ENCODE measurements at places on chromosomes 13 and 19.

DNA sequence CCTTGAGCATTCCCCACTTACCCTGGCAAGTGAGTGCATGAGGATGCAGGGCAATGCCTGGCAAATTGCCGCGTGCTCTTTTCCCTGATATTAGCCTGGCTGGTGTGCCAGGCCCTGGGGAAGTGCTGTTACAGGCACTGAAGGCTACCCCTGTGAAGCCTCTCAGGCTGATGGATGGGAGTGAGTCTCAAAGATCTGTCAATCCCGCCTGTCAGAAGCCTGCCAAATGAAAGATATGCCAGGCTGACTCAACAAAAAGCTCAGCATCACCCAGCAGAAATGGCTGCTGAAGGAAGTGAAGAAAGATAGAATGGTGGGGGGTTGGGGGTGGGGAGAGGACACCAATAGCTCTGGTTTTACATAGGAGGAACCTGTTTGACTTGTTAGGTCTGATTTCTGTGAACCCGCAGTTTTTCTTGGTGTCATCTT, 112.1 kb downstream of the LACC1 start:
- DNase-seq: no peak

- peak; percentile 14 for DNase-seq
These were observed 603 bp downstream of the GPALPP1 start for GRCh38 chr13:44989941-44990340.

- DNase-seq: no peak
These were observed 356.5 kb upstream of the SLITRK6 start for GRCh38 chr13:86155756-86156155.

DNA sequence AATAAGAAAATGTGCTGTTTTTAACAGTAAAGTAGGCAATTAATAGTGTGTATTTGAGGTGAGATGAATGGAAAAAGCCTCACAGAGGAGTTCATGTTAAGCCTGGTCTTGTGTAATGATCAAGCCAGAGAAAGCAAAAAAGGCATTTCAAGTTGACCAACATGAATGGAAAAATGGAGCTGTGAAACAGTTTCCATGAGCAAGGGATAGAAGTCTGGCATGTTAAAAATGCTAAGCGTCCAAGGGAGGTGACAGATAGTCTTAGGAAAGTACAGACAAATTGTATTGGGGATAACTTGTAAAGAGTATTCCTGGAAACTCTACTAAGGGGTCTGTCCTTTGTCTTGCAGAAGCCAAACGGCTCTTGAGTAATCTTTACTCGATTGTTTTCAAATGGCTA, 506.8 kb upstream of the ATXN8OS start:
- no peak for DNase-seq

DNA sequence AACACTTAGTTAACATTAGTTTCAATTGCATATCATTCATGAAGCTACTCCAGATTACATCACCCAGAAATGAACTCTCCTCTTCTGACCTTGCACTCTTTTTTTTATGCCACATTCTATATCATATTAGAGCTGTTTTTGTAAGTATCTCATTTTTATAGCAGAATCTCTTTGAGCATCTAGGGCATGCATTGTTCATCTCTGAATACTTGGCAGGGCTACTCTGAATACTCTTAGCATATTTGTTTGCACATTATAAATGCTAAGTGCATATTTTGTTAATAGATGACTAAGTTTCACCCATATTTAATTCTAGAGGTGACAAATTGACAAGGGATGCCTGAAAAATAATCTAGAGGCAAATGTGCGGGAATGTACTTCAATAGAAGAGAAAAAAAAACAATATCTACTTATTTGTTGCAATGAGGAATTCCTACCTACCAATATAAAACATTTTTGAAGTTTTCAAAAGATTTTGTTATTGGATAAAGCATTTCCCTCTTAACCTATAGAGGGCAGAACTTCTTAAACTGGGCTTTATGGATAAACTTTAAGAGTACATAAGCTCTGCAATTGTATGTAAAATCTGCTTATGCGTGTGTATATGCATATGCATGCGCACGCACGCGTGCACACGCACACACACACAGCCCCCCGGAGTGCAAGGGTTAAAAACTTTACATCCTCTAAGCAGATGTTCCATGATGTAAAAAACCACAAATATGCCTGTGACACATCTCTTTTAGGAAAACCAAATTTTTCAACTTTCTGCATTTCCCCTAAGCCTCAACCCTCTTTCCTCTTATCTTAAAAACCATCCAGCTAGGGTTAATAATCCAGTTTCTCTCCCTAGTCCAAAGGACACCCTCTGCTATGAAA, 73.0 kb upstream of the OXGR1 start:
- DNase-seq: no peak

DNA sequence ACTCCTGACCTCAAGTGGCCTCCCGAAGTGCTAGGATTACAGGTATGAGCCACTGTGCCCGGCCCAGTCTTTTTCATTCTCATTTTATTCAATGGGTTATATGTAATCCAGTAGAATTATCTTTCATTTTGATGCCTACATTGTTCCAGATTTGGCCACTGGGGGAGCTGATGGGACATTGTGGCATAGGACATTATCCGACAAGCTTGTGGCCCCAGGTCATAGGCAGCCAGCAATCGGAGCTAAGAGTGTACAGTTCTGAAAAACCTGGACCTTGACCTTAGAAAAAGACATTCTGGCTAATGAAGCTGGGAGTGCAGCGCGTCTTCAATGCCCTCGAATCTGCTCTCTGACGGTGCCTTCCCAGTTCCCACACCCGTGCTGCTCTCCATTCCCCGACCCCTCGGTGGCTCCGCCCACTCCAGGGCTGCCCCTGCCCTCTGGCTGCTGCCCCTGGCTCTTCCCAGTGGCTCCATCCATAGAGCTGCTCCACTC, 108.7 kb downstream of the TEX29 start:
- DNase-seq: peak; percentile 29

DNA sequence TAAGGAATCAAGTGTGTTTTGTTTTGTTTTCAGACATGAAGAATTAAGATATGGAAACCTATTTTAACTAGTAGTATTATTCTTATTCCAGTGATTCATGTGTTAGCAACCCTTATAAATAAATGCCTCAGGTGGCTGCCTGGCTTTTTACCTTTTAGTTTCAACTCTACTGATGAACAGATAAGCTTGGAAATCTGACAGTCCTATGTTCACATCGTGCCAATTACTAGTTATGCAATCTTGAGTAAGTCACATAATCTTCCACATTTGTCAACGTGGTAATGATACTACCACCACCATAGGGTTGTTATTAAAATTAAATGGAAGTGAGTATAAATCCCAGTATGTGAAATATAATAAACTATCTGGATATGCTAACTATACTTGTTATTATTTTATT, 64.3 kb downstream of the TBC1D4 start:
- DNase-seq: no peak

DNA sequence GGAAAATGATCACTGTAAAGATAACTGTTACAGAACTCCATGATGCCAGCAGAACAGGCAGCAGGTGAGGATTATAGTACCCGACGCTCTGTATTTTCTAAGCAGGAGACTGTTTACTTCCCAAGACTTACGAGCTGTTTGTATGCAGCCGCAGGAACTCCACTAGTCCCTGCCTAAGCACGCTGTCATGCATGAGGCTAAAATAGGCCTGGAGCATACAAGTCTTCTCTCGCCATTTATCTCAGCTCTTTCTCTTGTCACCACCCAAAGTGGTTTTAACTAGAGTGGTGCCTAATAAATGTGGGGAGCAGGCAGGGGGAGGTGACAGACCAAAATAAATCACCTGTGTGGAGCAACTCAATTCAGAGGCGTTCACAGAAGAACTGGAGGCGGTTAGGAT, 175.8 kb downstream of the TDRD3 start:
- no peak for DNase-seq

DNA sequence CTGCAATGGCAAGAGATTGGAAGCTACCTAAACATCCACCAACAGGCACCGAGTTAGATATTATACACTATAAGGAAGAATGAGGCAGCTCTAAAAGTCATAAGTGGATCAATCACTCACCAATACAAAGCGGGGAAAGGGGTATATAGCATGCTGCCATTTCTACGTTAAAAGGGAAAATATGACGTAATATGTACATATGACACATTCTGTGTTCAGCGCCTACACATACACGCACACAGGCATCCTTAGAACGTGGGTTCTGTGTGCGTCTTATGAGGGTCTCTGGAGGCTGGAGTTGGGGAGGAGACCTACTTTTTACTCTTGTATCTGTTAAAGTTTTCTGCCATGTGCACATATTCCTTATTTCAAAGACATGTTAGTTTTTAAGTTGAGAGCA, 5.9 kb downstream of the IL17D start:
- DNase-seq: no peak

GRCh38 chr19:50486823-50487515, 10.3 kb upstream of the GARIN5A start:
- peak; percentile 71 for DNase-seq

GRCh38 chr13:89380101-89380500, 1708.9 kb downstream of the SLITRK5 start:
- DNase-seq: peak; percentile 4

GRCh38 chr13:49214917-49215376, 5.2 kb upstream of the MLNR start:
- peak; percentile 71 for DNase-seq

DNA sequence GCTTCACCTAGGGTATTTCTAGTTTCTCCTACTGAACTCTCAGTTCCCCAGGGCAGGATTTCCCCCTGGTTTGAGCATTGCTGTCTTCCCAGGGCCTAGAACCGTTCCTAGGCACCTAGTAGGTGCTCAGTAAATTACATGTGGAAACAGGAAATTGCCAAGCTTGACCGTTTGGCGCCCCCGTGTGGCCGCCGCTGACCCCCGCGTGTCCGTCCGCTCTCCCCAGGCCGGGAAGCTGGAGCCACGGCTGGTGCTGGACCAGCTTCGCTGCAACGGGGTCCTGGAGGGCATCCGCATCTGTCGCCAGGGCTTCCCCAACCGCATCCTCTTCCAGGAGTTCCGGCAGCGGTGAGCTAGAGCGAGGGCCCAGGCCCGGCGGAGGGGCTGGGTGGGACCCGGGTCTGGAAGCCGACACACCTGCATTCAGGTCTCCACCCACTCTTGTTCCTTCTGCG, 55.5 kb downstream of the MYH14 start:
- peak; percentile 54 for DNase-seq

DNA sequence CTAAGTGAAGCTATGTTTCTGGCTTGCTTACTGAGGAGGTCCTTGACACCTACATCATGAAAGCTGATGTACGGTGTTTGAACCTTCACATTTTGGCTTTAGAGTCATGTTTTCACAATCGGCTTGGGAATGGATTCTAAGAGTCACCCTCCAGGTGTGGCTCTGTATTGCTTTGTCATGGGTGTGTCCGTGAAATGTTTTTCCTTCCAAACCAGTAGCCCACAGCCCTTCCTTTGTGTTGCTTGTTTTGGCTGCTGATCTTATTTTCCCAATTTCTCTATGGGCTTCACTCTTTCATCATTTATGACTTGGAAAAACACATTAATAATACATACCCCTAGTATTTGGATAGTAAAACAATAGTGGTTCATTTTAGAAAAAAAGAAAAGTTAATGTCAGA, 240.6 kb downstream of the GGACT start:
- no peak for DNase-seq

DNA sequence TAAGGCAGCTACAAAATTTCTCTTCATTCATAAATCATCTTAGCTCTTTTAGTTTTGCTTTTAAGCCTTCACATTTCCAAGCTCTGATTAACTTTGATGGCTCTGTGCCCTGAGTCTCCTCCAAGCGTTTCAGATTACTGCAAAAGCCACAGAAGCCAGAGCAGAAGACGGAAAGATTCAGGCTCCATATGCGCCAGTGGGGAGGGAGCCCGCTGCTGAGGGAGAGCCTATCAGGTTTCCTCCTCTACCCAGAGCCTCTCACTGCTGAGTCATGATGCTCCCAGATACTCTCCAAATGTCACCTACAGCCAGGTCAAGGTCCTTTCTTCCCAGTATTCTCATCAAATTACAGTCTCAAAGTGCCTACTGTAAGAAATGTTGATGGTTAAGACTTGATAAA, 193.6 kb downstream of the RAP2A start:
- no peak for DNase-seq

GRCh38 chr13:74651121-74651520, 516.9 kb upstream of the KLF12 start:
- DNase-seq: no peak

- DNase-seq: peak; percentile 59
These were observed 7.7 kb downstream of the N4BP2L2 start for GRCh38 chr13:32530841-32531253.

- DNase-seq: no peak
These were observed 232.9 kb upstream of the SLC10A2 start for GRCh38 chr13:103299079-103299478.

- no peak for DNase-seq
These were observed 1.2 kb downstream of the MED26 start for GRCh38 chr19:16626796-16627192.

DNA sequence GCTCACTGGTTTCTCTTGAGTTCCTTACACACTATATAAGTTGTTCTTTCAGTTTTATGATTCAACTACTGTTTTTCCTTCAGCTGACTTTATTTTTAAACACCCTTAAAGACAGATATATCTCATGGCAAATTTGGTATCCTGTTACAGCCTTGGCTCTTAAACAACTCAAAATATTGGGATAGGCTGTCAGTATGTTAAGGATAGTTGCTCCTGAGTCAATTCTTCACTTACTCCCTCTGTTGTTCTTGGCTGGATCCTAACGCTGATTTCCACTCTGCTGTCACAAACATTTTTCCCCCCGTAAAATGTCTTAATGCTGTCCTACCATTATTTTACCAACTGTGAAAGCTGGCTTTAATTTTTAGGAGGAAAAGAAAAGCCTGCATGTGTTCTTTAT, 1.2 kb downstream of the KCNRG start:
- no peak for DNase-seq

DNA sequence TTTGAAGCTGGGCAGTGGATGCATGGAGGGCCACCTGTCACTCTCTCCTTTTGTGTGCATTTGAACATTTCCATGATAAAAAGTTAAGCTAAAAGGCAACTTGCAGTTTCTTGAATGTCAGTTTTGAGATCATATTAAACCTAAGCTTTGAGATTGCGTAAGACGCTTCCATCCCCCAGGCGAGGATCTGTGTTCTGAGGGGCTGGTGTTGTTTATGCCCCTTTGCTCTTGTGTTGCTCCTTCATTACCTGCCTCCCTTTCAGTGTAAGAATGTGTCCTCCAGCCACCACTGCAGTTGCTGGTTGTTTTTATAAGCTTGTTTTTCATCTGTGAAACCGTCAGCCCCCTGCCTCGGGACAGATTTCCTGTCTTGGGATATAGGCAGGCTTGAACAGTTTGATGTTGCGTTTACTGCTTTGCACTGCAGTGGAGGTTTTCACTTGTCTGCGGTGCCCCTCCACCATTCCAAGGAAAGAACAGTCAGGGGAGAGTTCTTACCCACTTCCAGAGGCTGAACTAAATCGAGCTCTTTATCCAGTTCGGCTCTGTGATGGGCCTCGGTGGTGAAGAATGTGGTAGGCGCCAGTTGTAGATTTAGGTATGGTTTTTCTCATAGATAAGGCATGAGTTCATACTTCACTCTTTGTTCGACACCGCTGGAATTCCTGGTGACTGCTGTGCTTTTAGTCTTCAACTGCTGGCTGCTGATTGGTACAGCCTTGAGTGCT, 96.8 kb downstream of the ARHGEF7 start:
- DNase-seq: no peak

DNA sequence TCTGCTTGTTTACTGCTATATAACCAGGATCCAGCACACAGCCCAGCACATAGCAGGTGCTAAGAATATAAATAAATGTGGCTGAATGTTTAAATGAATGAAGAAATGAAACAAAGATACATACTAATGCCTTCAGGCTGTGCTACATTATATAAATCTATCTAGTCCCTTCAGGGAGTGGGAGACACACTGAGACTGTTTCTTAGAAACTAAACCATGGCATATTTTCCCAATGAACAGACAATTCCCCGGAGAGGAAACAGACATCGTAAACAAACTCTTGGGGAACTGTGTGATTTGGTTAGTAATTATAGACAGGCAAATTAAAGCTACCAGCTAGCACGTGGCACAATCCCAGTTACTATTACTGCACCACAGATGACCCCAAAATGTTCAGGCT, 9.7 kb upstream of the FEM1A start:
- no peak for DNase-seq
